ENCODE measurements at places on chromosomes 5 and 9.

- DNase-seq, result no peak
Measured at GRCh38 chr9:27460226-27461023, 63.7 kb upstream of the IFNK start.

GRCh38 chr9:87676976-87677775 lies 48.7 kb upstream of the CTSL start:
- no peak for DNase-seq

DNA sequence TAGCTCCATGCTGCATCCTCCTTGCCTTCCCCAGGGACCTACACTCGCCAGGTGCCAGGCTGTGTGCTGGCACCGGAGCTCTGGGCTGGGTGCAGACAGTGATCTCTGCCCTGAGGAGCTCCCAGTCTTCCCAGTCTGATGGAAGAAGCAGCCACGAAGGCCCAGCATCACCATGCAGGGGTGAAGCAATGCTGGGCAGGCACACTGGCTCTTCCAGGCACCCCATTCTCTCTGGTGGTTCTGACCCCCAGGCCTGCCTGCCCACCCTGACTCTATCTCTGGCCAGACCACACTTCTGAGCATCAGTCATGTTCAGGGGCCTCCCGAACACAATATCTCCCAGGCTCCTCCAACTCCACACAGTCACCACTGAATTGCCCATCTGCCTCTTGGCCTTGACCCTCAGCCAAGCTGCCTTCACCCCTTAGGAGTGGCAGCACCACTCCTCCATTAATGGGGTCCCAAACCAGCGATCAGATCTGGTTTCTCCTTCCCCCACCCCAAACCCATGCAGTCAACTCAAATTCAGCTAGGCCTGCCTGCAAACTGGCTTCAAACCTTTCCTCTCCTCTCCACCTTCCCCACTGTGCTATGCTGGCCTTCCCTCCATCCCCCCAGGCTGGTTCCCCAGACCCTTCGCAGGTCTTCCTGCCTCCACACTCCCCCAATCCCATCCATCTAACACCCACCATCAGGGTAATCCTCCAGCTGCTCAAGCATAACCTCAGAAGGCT lies 102.7 kb upstream of the MVB12B start:
- DNase-seq, result no peak

- DNase-seq, result peak; percentile 37
Measured at GRCh38 chr5:124744170-124744971, 2.1 kb downstream of the ZNF608 start.

DNA sequence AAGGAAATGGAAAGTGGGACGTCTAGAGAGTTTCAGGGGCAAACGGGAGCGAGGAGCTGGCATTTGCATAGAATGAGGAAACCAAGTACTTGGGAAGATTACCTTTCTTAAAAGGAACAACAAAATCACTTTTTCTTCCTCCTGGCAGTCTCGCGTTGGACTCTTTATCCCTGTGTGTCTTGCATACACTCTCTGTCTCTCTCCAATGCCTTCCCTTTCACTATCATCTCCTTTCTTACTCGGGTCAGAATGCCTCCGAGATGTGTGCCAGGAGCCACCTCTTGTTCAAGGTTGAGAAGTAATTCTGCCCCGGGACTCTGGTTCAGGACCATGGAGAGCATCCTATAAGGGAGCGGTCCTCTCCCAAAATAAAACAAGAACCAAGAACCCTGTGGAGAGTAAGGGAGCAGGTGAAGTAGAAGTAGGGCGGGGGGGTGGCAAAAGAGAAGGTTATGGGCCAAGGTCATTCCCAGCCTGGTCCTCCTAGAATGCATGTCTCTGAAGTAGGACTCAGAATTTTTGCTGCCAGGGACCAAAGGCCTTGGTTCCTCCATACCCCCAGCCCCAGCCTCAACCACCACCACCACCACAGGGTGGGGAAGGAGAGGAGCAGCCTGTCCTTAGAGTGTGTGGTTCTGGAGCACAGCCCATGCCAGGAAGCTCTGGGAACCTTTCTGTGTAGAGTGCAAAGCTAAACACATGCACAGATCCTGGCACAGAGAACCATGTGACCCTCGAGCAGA lies 72.1 kb upstream of the ARAP3 start:
- no peak for DNase-seq

DNA sequence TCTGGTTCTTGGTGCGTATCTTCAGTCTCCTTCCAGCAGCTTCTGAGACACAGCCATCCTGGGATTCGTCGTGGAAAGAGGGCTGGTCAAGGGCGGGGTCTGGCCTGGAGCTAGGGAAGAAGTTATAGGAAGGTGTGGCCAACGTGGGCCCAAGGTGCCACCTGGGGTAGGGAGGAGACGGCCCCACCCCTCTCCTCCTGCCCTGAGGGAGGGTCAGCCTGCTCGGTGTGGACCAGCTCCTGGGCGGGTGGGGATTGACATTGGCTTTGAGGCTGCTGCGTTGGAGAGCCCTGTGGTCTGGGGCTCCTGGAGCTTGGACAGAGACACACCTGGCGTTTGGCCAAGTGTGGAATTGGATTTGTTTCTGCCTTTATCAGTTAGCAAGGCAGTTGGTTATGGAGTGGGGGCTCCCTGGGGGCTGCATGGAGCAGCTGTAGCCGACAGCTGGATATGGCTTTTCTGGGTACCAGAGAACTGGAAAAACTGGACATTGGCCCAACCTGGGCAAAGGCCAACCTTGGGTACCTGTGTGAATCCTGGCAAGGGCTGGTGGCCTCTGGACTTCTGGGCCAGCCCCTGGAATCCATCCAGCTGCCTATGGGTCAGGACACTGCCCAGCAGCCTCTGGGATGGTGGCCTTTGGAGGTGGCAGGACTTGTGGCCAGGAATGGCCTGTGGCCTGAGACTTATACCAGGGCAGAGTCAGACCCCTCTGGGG lies 75.7 kb upstream of the PPP1R26 start:
- DNase-seq, result no peak

Data from cerebellum (tissue), 4 donors.